Sigmoid colon (tissue), 7 donors: ENCODE measurements at places on chromosomes 5 and 9.

GRCh38 chr5:134444941-134445471, 33.3 kb upstream of the CDKN2AIPNL start:
- DNase-seq = no peak

DNA sequence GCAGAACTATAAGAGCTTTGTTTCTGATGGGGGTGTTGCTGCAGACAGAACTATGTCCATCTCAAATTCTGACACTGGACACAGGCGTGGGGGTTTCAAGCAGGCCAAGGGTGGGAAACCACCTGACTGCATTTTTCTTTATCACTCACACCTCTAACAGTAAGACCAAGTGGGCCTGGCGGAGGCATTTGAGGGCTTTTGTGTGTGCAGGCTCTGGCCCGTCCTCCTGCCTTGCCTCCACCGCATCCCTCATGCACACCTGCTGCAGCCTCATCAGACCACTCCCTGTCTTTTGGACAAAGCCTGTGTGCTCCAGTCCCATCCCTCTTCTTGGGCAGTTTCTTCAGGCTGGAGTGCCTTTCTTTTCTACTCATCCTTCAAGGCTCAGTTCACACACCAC, 7.9 kb downstream of the OR13J1 start:
- no peak for DNase-seq

DNA sequence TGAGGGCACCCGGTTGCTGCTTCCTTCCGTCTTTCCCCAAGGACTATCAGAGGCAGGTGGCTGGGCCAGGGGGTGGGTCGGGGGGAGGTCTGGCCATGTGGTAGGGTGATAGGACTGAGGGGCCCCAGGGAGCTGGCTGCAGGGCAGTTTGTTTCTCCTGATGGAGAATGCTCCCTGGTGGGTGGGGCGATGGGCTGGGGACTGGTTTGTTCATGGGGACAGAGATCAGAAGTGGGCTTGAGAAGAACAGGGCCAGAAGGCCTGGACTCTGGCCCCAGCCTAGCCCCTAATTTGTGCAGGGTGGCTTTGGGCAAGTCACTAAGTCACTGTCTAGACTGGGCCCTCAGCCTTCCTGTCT, 117.4 kb downstream of the RGS3 start:
- DNase-seq = no peak

DNA sequence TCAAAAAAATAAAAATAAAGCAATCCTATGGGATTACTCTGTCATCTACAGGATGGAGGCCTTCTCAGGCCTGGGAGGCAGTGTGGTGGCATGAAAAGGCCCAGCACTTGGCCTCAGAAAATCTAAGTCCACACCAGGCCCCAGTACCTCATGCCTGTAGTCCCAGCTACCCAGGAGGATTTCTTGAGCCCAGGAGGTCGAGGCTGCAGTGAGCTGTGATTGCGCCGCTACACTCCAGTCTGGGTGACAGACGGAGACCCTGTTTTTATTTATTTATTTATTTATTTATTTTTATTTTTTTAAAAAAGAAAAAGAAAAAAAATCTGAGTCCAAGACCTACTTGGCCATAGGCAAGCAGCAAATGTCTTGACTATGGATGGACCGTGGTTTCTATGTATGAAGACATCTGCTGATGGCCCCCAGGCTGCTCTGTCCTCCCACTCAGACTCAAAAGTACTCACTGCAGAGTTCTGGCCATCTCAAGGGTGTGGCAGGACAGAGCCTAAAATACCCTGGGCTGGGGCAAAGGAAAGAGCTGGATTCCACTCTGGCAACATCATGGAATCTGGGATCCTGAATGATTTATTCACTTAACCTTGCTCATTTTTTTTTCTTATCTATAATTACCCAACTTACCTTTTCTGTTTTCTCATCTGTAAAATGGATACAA, 55.0 kb downstream of the ARHGEF37 start:
- peak; percentile 60 for DNase-seq

DNA sequence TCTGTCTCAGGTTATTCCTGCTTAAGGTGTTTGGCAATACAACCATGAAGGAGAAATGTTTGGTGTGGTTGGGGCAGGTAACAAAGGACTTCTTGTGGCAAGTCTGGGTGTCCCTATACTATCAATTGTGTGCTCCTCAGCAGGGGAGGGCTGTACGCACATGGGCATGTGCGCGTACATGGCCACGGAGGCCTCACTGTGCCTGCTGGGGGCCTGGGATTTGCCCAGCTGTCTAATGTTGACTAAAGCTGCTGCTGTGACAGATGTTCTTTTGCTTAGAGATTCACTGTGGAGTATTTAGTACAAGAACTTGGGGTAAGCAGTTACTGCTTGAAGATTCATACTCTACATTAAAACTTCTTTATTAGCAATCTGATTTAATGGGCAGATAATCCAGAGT, 97.5 kb downstream of the HSPA4 start:
- no peak for DNase-seq

DNA sequence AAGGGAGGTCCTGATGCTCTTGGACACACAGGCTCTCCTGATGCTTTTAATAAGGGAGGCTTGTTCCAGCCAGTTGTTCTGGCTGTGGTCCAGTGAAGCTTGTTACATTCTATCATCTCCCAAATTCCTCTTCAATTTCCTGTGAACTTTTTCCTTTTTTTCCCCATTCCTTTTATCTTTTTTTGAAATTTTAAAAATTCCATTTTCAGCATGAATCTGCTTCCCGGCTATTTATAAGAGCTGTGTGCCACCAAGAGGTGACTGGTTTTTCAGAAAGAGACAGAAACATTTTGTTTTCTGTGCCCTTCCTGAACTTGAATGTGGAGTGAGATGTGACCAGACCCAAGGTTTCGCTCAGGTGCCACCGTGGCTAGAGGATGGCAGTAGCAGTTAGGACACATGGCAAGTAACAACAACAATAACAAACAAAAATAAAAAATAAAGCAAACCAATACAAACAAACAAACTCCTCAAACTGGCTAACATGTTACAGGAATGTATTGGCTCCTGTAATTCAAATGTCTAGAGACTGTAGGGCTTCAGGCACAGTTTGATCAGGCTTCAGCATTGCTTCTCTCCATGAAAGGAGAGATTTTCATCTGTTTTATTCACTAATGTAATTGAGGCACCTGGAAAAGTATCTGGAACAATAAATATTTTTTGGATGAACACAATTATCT, 121.1 kb downstream of the BOD1 start:
- DNase-seq = no peak

DNA sequence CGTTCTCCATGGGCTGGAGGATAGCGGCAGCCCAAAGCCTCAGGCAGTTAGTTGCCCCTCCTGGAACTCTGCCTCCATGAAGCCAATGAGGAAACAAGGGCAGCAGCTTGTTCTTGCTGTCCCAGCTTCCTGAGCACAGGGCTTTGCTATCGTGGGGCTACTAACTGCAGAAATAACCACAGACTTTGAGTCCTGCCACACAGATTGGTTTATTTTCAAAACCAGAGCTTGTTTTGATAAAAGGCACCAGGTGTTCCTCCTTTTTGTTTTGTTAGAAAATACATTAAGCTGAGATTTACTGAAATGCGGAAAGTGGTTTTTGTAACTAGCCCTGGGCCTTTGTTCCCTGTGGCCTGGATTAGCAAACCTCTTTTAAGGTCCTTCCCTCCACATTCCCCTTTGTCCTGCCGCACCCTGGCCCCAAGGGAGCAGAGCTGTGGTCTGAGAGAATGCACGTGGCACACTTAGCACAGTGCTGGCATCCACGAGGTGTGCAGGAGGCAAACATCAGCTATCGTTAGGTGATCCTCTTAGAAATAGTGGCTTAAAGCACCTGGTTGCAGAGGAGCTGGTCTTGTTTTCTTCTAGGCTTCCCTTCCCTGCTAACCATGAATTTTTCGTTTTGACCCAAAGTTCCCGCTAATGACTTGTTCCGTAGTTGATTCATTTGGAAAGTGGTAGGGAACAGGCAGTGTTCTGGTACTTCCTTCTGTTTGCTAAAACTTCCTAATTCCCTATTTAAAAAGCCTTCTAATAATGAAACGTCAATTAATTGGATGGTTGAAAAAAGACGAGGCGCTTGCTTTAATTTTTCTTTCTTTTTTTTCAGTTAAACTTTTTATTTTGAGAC, 21.5 kb downstream of the MVB12B start:
- no peak for DNase-seq
